Activated effector memory CD4-positive, alpha-beta T cell treated with Interleukin-2 at 50 U/mL for 16 hours (primary cell): ENCODE measurements at places on chromosomes 4 and X.

- no peak for DNase-seq
Observed at GRCh38 chrX:96436105-96436504, 248.5 kb upstream of the DIAPH2 start.

DNA sequence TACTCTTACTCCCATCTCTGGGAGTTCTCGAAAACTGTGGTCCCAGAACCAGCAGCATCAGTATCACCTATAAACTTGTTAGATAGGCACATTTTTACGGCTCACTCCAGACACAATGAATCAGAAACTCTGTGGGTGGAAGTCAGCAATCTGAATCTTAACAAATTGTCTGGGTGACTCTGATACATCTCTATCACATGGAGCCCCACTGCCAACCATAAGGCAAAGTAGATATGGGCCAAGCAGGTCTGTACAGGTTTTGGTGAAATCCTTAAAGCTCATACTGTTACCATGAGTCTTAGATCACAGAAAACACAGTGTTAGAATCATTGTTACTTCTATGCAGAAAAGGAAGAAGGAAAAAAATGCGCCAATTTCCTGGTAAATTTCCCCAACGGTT is 122.5 kb upstream of the HCCS start:
- DNase-seq: no peak

- no peak for DNase-seq
Observed at GRCh38 chr4:89835413-89835812, 1.5 kb downstream of the SNCA start.

DNA sequence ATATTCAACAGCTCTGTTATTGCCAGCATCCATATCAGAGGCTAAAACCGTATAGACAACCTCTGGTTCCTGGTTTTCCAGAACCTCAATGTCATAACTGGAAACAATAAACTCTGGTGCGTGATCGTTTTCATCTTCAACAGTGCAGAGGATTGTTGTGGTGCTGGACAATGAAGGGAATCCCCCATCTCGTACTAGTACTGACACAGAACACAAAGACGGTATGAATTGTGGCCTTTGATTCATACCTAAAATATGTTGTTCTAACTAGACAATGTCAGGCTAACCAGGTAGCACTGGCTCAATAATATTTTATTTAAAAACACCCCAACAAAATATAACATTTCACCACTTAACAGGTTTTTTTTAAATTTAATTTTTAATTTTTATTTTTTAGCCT is 186.9 kb downstream of the DCHS2 start:
- no peak for DNase-seq

DNA sequence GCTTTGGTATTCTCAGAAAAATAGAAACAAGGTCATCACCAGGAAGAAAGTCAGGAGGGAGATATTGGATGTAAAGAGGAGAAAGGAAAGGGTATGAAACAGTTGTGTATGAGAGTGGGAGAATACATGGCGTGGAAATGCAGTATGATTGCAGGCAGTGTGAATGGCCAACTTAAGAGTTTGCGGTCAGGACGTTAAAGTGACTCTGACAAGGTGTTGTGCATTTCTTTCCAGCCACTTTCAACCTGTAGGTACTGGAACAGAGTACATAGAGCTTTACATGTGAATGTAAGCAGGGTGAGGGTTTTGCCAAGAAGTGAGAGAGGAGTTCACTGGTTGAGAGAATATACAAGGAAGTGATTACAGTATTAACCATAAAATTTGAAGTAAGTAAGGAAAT is 15.7 kb downstream of the ATP10D start:
- no peak for DNase-seq

GRCh38 chr4:178165251-178165950 is 723.2 kb upstream of the AGA start:
- DNase-seq: no peak

- DNase-seq: no peak
Observed at GRCh38 chrX:109943740-109944092, 59.2 kb upstream of the TMEM164 start.

GRCh38 chr4:175215208-175215607 is 297.1 kb downstream of the ADAM29 start:
- DNase-seq: no peak

DNA sequence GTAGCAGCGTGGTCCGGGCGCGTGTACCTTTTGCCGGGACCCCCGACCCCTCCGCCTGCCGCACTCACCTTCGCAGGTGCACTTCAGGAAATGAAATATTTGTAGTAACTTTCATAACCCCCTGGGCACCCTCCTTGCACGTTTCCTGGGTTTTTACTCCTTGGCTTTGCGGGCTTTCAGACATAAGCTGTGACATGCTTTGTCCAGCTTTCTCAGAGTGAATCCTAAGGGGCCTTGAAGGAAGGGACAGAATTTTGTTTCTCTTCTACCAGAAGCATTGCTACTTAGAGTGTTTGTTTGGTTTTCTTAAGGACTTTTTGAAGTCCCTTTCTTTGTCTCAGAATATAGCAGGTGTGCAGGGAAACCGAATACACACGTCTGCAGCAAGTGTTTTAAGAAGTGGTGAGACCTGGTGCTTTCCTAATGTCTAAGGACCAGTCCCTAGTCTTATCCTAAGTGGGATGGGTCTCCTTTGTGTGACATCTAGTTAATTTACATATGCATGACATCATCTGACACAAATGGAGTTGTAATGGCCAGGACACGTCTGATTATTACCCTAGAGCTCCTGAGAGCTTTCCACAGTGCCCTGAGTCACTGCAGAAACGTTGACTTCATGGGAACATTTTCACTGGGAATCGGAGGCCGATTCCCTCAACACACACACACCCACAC is 1.3 kb downstream of the FAM149A start:
- DNase-seq: no peak

DNA sequence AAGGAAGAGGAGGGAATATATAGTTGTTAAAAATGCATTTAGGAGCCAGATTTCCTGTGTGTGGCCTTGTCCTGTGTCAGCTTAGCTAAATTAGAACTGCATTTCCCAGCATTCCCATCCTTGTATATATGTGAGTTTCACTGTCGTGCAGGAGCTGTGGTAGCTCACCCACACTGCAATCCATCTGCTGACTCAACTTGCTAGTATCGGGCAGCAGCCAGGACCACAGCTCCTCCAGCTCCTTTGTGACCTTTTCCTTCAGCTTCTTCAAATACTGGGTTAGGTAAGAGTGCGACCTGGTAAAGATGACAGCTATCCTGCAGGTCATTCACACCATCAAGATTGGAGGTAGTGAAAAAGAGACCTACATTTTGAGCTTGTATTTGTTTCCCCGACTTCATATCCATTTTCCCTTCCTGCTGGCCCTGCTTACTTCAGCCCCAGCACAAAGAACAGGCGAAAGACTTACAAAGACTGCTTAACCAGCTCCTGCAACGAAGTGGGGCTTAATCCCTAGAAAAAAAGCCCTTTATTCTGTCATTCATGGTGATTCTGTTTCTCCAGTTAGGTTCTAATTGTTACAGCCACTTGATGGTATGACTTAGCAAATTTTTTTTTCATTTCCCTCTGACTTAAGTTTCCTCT is 11.4 kb downstream of the ASIC5 start:
- no peak for DNase-seq

- DNase-seq: no peak
Observed at GRCh38 chr4:151678048-151678872, 82.5 kb downstream of the GATB start.

DNA sequence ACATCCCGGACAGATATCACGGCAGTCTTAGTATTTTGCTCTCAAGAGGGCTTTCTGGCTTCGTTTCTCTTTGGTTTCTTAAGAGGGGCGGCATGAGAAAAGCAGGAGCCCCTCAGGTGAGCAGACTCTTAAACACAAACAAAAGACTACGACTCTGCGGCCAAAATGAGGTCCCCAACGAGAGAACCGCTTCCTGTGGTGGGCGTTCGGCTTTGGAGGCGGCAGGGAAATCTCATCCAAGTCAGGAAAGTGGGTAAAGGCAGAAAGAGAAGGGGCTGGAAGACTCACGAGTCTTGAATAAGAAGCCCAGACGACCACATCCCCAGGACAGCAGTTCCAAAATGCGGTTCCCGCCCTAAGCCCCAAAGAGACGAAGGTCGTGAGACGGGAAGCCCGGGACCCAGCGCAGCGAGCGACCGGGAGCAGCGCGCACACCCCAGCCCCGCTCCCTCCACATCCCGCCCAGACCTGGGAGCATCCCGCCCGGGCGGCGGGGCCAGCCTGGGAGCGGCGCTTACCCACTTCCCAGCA is 409 bp downstream of the UGDH start:
- DNase-seq: no peak

DNA sequence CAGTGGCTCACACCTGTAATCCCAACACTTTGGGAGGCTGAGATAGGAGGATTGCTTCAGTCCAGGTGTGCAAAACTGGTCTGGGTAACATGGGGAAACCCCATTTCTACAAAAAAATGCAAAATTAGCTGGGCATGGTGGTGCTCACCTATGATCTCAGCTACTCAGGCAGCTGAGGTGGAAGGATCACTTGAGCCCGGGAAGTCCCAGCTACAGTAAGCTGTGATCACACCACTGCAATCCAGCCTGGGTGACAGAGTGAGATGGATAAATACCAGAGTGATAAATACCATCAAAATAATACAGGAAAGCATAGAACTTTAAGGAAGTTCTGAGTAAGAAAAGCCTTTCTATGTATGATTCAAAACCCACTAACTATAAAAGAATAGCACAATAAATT is 52.8 kb downstream of the LRBA start:
- no peak for DNase-seq

GRCh38 chr4:183356173-183356830 is 34.1 kb upstream of the CLDN24 start:
- no peak for DNase-seq

GRCh38 chr4:112847045-112847444 is 202.4 kb upstream of the ANK2 start:
- no peak for DNase-seq

- DNase-seq: no peak
Observed at GRCh38 chr4:15158406-15159091, 156.3 kb downstream of the CPEB2 start.

GRCh38 chr4:137861682-137862081 is 329.4 kb upstream of the PCDH18 start:
- DNase-seq: no peak

DNA sequence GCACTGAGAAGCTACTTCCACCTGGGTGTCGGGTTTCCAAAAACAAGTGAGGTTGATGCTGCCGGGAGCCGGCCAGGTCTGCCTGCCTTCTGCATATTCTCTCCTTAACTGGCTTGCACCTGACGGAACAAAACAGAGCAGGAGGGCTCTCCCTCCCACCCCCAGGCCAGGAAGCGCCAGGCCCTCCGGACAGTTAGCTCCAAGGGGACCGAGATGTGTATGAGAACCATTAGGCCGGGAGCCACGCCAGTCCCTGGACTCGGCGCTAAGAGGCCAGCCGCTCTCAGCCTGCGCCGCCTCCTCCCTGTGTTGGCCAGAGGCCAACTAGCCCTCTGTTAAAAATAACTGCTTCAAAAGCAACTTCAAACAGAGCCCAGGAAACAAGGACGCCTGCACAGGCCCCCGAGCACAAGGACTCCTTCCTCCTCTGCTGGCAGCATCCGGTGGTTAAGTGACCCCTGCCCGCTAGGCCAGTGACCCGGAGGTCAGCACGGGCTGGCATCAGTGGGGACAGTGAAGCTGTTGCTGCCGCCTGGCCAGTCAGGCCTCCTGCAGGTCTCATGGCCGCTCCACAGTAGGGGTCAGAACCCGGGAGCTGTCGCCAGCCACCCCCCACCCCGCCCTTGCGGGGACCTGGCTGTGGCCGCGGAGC is 107.9 kb downstream of the ABLIM2 start:
- DNase-seq: no peak

DNA sequence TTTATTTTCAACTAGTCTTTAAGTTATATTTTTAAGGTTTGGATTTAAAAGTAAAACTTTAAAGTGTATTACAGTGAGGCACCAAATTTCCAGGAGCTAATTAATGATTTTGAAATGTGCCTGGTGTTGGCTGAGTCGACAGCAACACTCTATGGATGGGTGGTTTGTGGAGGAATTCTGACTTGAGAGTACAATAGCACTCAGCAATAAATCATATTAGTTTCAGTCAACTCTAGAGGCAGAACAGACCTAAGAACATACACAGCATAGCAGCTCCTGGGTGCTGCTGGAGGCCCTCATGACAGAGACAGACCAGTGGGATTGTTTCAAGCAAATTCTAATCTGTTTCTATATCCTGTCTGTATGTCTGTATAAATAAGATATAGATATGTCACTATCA is 673.4 kb downstream of the TRIML1 start:
- no peak for DNase-seq

GRCh38 chr4:62407534-62407933 is 1207.4 kb downstream of the ADGRL3 start:
- DNase-seq: no peak

DNA sequence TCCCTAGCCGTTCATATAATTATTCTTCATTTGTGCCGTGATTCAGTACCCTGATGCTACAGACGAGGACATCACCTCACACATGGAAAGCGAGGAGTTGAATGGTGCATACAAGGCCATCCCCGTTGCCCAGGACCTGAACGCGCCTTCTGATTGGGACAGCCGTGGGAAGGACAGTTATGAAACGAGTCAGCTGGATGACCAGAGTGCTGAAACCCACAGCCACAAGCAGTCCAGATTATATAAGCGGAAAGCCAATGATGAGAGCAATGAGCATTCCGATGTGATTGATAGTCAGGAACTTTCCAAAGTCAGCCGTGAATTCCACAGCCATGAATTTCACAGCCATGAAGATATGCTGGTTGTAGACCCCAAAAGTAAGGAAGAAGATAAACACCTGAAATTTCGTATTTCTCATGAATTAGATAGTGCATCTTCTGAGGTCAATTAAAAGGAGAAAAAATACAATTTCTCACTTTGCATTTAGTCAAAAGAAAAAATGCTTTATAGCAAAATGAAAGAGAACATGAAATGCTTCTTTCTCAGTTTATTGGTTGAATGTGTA is 7.0 kb downstream of the SPP1 start:
- no peak for DNase-seq

DNA sequence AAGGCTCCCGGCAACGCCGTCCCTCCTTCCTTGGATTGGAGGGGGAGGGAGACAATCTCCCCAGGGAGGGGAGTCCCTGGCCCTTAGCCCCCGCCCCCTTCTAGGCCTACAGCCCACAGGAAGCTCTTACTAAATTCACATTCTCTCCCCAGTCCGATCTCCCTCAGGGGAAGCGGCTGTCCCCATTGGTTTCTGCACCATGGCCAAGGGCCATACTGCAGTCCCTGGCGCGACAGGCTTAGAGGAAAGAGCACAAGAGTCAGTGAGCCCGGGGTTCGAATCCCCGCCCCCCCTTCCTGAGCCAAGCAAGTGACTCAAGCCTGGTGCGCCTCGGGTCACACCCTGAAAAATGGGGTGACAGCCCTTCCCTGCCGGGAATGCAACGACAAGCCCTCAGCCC is 1.1 kb downstream of the ABLIM2 start:
- no peak for DNase-seq

GRCh38 chr4:165663411-165663810 is 209.6 kb upstream of the TLL1 start:
- no peak for DNase-seq

GRCh38 chrX:2680486-2681348 is 10.4 kb upstream of the CD99 start:
- no peak for DNase-seq

GRCh38 chr4:89904524-89904923 is 9.9 kb downstream of the MMRN1 start:
- no peak for DNase-seq
